GM12864 (cell line): ENCODE measurements at places on chromosomes 5 and 9.
A peak's percentile ranks its signal among the peaks of the same experiment; 100 is the strongest.

GRCh38 chr9:105854026-105854782 lies 159.9 kb downstream of the TMEM38B start:
- no peak for DNase-seq

- DNase-seq, result no peak
Measured at GRCh38 chr9:77769246-77769645, 121.1 kb upstream of the GNA14 start.

GRCh38 chr9:120303519-120303918 lies 276.4 kb downstream of the CDK5RAP2 start:
- DNase-seq, result no peak

DNA sequence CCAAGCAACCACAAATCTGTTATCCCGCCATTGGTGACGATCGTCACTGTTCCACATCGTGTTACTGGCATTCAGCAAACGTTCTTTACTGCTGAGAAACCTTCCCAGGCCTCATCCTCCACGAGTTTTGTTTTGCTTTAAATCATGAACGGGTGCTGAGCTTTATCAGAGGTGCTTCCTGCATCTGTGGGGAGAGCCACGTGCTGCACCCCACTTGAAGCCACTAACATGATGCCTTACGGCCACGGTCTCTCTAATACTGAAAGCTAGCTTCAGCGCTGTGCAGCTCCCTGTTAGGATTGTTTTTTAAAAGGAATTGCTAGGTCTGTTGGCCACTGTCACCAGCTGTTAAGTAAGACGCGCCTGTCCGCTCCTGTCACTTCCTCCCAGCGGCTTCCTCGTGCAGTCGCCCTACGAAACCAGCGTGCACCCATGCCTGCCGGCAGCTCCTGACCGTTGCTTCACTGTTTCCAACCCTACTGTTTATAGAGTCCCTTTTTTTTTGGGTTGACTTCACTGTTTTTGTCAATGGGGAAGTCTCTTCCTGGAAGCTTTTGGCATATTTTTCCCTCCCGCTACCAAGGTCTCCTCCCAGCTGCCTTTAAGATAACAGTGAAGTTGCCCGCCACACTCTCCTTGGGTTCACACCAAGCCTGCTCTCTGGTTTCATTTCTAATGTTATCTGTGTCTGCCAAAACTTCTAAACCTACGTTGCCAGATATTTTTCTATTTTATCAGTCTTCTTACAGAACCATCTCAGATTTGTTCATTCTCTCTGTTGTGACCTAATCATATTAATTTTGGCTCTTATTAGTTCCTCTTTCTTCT lies 20.3 kb downstream of the LPCAT1 start:
- DNase-seq, result no peak

GRCh38 chr9:137194909-137195308 lies 5.6 kb downstream of the TPRN start:
- DNase-seq, result no peak

GRCh38 chr9:91354881-91355280 lies 6.8 kb downstream of the AUH start:
- DNase-seq, result no peak

GRCh38 chr5:103060424-103060954 lies 59.4 kb downstream of the GIN1 start:
- DNase-seq, result no peak

DNA sequence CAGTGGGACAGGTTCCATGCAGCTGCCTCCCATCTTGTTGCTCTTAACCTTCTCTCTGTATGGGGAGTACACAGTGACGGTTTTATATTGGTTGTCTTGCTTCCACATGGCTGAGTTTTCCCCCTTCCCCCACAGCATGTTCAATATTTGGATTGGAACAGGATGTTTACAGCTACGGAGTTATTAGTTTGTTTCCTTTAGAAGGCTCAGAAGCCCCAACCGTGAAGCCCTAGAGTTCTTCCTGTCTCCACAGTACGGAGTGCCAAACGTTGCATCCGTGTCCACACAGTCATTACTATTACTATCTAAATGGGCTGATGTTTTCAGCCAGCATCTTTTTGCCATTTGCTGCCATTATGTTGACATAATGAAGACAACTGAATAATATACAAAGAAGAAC lies 277.5 kb downstream of the MARCHF11 start:
- no peak for DNase-seq

- no peak for DNase-seq
Measured at GRCh38 chr9:4519604-4520003, 29.3 kb downstream of the SLC1A1 start.

GRCh38 chr9:125919565-125919964 lies 172.4 kb downstream of the PBX3 start:
- no peak for DNase-seq

- DNase-seq, result no peak
Measured at GRCh38 chr5:91255396-91256141, 127.5 kb downstream of the ARRDC3 start.

- DNase-seq, result peak; percentile 15
Measured at GRCh38 chr9:17462869-17463464, 115.9 kb upstream of the SH3GL2 start.

DNA sequence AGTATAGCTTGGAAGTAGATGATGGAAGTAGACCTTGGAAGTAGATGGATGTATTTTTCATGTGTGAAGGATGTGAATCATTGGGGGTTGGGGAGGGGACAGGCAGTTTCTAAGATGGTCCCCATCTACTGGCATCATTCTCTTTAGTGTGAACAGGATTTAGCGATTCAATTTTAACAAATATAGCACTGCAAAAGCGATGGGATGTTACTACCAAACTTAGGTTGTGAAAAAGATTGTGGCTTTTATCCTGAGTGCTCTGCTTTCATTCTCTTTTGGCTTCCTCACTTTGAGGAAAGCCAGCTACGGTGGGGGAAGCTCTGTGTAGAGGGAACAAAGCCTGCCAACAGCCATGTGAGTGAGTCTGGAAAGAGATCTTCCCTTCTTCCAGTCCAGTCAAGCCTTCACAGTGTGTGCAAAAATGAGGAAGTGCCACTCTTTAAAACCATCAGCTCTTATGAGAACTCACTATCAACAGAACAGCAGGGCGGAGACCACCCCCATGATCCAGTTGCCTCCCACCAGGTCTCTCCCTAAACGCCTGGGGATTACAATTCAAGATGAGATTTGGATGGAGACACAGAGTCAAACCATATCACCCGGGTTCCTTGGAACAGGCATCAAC lies 441.4 kb downstream of the SH3GL2 start:
- no peak for DNase-seq

GRCh38 chr5:130227699-130228098 lies 323.4 kb downstream of the CHSY3 start:
- DNase-seq, result no peak

GRCh38 chr5:39489263-39489662 lies 64.5 kb upstream of the DAB2 start:
- no peak for DNase-seq

DNA sequence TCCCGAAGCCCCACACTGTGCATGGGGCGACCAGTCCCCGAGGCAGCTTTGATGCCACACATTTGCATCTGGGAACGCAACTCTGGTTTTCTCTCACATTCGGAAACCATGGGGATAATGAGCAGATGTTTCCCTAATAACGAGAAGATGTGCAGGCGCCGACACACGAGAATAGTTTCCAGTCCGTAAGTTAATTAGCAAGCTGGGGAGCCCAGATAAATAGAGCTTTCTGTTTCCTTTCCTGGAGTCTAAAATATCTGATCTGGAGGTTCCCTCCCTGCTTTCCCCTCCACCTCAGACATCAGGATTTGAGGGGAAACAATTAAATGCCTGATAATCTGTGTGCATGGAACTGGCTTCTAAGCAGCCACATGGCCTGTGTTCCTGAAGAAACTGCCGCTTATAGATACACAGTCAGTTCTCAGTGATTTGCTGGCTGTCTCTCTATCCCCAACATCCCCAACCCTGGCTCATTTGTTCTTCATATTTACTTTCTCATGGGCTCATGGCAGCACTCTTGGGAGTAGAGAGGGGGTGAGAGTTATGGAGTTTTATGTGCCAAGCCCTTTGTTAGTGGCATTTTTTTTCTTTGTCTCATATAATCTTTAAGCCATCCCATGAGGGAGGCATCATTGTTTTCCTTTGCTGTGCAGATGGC lies 62.8 kb downstream of the PDZD2 start:
- DNase-seq, result no peak

- no peak for DNase-seq
Measured at GRCh38 chr5:131384616-131385214, 120.9 kb downstream of the CDC42SE2 start.

DNA sequence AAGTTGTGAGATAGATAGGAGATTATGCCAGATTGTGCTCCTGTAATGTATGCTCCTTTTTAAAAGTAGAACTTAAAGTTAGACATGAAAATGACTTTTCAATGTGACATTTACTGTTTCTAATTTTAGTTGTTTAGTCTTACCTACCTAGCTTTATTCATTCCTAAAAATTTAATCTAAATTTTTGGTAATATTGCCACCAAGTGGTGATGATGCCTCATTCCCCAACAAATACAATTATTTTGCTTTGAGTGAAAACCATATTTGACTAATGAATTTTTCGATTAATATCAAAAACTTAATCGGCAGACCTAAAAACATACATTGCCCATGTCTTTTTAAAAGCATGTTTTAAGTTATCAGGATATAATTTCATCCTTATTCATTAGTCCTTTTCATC lies 25.6 kb downstream of the PPWD1 start:
- DNase-seq, result no peak

DNA sequence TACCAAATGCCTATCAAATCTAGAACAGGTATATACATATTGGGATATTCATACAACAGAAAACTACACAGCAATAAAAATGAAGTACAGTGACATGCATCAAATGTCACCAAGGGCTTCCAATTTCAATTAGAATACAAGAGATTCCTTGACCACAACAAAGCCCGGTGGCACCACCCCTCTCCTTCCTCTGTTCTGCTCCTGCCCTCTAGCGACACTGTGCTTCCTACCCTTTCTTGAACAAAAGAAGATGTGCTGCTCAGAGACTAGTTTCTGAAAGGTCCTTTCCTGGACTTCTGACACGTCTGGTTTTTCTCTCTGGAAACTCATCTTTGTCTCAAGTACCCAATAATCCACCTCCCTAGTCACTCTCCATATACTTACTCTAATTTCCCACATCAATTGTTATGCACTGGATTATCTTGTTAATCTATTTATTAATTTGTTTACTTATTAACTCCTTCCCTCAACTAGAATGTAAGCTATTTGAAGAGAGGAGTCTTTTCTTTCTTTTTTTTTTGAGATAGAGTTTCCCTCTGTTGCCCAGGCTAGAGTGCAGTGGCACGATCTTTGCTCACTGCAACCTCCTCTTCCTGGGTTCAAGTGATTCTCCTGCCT lies 70.4 kb upstream of the CTSV start:
- peak; percentile 7 for DNase-seq

DNA sequence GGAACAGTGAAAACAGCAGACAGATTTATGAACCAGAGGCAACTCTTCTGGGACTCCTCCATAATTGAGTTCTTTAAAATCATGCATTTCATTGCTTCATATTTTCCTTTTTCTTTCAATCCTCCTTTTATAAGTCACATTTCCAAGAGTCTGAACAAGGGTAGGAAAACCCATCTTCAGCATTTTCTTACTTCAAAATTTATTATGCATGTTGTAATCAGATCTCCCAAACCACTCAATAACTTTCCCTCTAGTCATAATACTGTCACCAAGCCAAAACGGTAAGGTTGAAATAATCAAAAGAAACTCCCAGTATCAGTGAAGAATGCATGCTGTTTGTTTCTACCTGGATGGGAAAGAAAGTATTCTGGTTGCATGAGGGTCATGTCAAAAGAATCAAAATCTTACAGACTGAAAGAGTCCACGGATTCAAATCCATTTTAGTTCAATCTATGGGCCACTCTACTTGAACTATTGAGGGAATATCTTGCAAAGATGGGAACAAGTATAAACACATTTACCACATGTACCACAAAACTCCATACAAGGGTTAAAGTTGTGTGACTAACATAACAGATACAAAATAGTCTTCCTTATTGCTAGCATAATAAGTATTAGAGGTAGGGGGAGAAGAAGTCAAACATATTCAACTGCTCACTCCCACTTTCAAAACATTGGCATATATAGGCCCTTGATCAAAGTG lies 797.3 kb downstream of the MAT2B start:
- DNase-seq, result no peak

GRCh38 chr5:168424594-168425323 lies 61.5 kb upstream of the RARS1 start:
- DNase-seq, result no peak

DNA sequence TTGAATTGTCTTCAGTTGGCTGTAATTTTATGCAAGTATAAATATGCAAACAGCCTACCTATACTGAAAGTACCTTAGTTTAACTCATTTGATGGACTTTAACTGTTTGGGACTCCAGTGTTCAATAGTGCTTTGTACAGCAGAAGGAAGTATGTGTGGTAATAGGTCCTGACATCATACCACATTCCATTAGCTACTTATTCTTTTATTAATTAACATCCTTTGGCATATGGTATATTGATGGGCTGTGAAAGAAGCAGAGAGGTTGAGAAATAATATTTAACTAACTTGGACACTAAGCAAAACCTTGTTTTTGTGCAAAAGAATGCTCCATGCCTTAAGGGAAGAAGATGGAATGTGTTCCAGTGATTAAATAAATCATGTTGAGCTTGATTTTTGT lies 97.6 kb upstream of the SEMA6A start:
- no peak for DNase-seq

GRCh38 chr9:38256461-38256860 lies 136.0 kb upstream of the ALDH1B1 start:
- no peak for DNase-seq

DNA sequence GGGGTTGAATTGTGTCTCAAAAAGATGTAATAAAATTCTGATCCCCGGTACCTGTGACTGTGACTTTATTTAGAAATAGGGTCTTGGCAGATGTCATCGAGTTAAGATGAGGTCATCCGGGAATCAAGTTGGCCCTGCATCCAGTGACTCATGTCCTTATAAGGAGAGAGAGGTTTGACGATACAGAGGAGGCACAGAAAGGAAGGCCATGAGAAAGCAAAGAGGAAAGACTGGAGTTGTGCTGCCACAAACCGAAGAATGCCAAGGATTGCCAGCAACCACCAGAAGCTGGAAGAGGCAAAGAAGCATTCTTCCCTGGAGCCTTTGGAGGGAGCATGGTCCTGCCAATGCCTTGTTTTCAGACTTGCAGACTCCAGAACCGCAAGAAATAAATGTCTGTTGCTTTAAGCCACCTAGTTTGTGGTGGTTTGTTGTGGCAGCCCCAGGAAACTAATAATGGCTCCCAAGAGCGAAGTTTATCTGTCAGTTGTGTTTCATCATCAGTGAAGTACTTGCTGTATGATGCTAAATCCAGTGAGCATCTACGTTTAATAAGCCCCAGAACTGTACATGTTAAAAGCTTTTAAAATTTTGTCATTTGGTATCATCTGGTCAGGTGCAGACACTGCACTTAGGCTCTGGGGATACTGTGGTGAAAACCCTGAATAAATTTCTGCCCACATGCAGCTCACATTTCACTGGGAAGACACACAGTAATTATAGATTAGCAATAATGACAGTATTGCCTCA lies 114.8 kb downstream of the TLE4 start:
- DNase-seq, result no peak

DNA sequence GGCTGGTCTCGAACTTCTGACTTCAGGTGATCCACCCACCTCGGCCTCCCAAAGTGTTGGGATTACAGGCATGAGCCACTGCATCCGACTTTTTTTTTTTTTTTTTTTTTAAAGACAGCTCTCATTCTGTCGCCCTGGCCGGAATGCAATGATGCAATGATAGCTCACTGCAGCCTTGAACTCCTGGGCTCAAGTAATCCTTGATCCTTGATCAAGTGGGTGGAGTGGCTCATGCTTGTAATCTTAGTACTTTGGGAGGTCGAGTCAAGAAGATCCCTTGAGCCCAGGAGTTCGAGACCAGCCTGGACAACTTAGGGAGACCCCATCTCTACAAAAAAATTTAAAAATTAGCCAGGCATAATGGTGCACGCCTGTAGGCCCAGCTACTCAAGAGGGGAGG lies 8.1 kb downstream of the SEC24A start:
- no peak for DNase-seq
